Activated CD4-positive, alpha-beta memory T cell treated with anti-CD3 and anti-CD28 coated beads, Interleukin-2, amount 10 ng/mL, durations not matched to agents 7 days and 5 days (primary cell): ENCODE measurements at places on chromosomes 4 and X. TPM values are rescaled to one million over a fixed set of nuclear protein-coding genes. Genes with fewer than 3 reads are reported as not detected.

Gene SSX4
- not detected for total RNA-seq

Gene F9
- not detected for total RNA-seq

Gene TBX22
- not detected for total RNA-seq

Gene MAGEE2
- not detected for total RNA-seq

Gene ABCD1
- 17.6 TPM for total RNA-seq

Gene TCEAL7
- not detected for total RNA-seq

Gene TIMM8A
- 11.3 TPM for total RNA-seq

Gene MAGEA8
- total RNA-seq, result not detected

- no peak for DNase-seq
Observed at GRCh38 chr4:81512757-81513501, 41.2 kb upstream of the RASGEF1B start.

- no peak for DNase-seq
Observed at GRCh38 chr4:74777531-74777930, 16.8 kb downstream of the BTC start.

- no peak for DNase-seq
Observed at GRCh38 chrX:149837639-149838038, 43.3 kb upstream of the MAGEA8 start.

DNA sequence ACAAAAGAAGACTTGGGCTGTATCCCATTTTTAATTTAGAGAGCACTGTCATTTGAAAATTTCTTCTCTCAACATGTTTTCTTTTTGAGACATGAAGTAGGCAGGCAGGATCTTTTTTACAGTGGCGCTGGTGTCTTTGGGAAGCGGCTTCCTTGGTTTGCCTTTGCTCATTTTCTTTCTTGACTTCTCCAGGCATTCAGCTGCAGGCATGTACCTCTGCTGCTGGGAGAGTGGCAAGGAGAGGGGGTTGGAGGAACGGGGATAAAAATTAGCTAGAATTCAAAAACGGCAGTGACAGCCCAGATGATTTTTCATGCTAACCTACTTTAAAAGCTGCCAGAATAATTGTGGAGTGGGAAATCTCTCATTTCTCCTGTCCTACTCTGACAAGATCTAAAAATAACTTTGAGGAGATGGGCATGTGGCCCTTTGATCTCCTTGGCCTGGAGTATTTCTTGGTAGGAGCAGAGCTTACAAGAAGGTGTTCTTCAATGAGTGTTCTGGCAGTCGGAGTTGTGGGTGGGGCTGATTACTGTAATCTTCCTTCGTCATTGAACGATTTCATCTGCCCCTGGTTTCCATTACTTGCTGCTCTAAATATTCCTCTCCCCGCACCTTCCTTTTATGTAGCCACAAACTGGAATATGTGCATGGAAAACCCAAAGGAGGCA, 54.8 kb downstream of the TBL1X start:
- no peak for DNase-seq

GRCh38 chr4:128353791-128354190, 66.2 kb upstream of the PGRMC2 start:
- DNase-seq, result no peak

- DNase-seq, result no peak
Observed at GRCh38 chr4:72118017-72118416, 86.2 kb downstream of the NPFFR2 start.

GRCh38 chr4:52421811-52422213, 237.3 kb downstream of the USP46 start:
- DNase-seq, result no peak

GRCh38 chr4:164251257-164251656, 502.7 kb upstream of the SMIM31 start:
- no peak for DNase-seq

DNA sequence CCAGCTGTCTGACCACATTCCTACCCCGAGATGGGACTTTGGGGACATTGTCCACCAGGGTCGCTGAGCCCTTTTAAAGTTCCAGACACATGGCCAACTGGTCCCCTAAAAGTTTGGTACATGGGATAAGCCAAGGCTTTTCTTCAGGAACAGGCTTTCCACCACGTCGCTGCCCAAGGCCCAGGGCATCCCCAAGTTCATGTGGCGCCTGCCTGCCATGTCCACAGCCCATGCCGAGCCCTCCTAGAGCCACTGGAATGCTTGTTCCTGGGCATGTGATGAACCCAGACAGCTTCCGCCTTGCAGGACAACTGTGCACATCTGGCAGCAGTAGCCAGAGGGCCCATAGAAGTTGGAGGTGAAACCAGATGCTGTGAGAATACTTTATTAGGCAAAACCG, 41.3 kb downstream of the FRG1 start:
- no peak for DNase-seq

DNA sequence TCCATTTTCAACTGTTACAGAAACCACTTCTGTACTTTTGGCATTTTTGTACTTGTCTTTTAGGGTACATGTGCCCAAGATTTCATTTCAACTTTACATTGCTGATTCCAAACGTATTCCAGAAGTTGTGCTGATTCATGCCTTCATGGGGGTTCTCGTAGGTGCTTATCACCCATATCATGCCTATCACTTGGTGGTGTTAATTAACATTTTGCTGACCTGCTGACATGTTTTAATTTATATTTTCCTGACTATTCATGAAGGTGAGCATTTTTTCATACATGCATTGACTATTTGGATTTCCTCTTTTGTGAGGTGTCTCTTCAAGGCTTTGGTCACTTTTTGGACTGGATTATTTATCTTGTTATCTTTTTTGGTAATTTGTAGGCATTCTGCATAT, 64.1 kb downstream of the CC2D2A start:
- DNase-seq, result no peak

DNA sequence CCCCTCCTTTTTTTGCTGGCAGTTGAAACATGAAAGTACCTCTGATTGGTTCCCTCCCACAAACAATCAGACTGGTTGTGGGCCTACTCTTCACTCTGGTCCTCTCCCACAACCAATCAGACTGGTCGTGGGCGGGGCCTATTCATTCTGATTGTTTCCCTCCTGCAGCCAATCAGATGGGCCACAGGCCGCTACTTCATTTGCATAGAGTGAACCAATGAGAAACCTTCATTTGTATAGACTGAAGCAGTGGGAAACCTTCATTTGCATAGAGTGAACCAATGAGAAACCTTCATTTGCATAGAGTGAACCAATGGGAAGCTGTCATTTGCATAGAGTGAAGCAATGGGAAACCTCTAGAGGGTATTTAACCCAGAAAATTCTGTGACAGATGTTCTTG, 55.2 kb downstream of the TRMT44 start:
- no peak for DNase-seq

- DNase-seq, result no peak
Observed at GRCh38 chr4:10050261-10050661, 29.0 kb upstream of the SLC2A9 start.

DNA sequence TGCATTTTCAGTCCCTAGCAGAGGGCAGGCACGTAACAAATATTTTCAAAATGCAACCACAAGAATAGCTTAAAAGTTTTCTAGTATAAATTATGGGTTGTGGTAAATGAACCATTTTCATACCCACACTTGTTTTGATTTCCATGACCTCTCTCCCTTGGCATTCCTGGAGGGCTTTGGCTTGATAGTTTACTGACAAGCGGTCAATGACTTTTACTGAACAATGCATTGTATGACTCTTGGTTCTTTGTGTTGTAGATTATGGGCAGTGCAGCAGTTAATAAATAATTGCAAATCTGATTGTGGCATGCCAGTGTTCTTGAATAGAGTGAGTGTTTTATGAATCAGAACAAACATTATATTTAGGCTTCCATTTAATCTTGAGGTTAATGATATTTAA, 285.2 kb upstream of the ARX start:
- no peak for DNase-seq

GRCh38 chr4:154120690-154121345, 331.9 kb upstream of the SFRP2 start:
- no peak for DNase-seq

- no peak for DNase-seq
Observed at GRCh38 chr4:178752954-178753525, 1310.8 kb upstream of the AGA start.

- DNase-seq, result no peak
Observed at GRCh38 chr4:60461551-60461950, 738.6 kb upstream of the ADGRL3 start.

GRCh38 chrX:30900227-30900626, 11.2 kb upstream of the TAB3 start:
- DNase-seq, result no peak
